Left renal pelvis (tissue), 4 donors: ENCODE measurements at places on chromosomes 5 and 9.

DNA sequence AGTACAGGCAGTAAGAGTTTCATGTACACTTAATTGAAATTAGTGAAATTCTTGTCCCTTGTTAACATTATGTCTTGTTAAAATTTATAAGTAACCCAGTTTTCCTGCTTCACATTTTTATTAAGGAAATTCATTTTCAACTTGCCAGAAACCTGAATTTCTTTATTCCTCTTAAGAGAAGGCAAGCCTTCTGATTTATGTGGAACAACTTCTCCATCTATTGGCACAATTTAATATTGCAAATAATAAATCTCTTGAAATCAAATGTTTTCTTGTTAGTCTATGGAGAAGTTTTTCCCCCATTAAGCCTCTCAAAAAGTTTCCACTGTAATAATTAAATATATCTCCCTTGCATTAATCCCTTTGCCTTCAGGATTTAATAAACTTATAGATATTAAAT, 33.8 kb upstream of the ACO1 start:
- no peak for DNase-seq

DNA sequence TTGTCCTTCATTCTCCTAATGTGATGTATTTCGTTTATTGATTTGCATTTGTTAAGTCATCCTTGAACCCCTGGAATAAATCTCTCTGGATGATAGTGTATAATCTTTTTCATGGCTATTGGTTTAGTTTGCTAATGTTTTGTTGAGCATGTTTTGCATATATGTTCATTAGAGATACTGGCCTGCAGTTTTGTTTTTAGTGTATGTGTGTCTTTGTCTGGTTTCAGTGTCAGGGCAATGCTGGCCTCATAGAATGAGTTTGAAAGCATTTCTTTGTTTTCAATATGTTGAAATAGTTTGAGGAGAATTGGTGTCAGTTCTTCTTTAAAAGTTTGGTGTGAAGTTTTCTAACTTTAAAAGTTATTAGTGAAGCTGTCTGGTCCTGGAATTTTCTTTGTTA, 149.6 kb upstream of the ATP10B start:
- no peak for DNase-seq

- DNase-seq, result no peak
Measured at GRCh38 chr5:129963359-129963758, 59.1 kb downstream of the CHSY3 start.

- no peak for DNase-seq
Measured at GRCh38 chr5:137461391-137462264, 37.5 kb downstream of the SPOCK1 start.

GRCh38 chr9:93082841-93083411, 13.1 kb upstream of the CARD19 start:
- DNase-seq, result no peak

GRCh38 chr9:19781240-19781639, 7.6 kb downstream of the SLC24A2 start:
- no peak for DNase-seq

DNA sequence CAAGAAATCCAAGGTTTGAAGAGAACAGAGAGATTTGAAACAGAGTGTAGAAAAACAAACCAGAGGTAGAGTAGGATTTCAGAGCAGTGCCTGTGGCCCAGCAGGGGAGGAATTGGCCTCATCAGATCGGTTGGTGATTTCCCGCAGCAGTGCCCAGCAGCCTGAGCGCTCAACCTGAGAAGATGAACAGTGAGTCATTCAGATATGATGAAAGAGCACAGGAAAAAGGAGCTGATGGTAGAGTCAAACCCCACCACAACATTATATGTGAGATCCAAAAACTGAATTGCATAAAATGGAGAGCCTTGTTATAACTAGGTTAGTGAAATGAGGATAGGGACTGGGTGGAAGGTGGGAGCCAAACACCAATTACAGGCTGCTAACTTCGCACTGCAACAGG, 248.9 kb downstream of the PIK3R1 start:
- no peak for DNase-seq

- DNase-seq, result no peak
Measured at GRCh38 chr5:43065387-43065947, 25.3 kb upstream of the ANXA2R start.

DNA sequence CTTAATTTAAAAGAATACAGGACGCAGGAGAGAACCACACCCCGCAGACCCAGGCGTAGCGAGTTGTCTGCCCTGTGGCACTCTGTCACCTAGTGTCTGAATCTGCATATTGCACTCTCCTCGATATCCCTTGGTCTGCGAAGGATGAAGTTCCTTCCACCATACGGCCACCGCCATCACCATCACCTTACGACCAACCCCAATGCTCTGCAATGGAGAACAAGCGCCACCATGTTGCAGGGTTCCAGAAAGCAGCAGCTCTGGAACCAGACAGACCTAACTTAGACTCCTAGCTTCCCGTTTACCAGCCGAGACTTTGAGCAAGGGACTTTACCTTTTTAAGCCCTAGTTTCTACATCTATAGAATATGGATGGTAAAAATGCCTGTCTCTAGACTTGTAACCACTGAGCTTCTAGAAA, 77.4 kb upstream of the DMRT1 start:
- DNase-seq, result no peak

DNA sequence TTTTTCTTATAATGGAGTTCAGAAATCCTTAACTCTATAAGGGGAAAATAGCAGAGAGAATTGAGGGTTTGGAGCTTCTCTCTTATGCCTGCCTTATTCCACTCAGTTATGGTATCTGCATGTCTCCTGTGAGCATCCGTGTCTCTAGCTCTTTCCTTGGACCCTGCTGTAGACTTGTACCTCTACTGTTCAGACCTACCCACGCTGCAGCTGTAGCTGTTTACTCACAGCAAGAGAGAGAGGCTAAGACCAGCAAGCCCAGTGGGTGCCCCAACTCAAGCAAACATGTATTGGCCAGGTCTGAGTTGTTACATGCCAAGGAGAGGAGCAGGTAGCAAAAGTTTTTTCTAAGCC, 7.1 kb upstream of the PCSK1 start:
- no peak for DNase-seq
